Heart right ventricle (tissue), 16 donors: ENCODE measurements at places on chromosomes 6 and 20.
A peak's percentile ranks its signal among the peaks of the same experiment; 100 is the strongest.

DNA sequence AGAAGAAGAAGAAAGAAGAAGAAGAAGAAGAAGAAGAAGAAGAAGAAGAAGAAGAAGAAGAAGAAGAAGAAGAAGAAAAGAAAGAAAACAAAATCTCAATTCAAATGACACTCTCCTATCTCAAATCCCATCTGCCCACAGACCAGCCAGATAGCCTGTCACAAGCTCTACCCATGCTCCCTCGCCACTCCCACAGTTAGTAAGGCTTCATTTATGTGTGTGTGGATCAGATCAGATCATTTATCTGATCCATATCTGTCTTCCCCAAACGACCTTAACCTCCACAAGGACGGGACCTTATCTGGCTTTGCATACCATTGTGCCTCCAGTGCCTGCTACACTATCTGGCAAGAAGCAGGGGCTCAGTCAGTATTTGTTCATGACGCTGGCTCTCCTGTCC lies 81.9 kb upstream of the RREB1 start:
- H3K27ac ChIP-seq: no peak overlapping the region
- no peaks in the 10 kb centered on the region for H3K27me3 ChIP-seq
- H3K36me3 ChIP-seq: no peaks in the 10 kb centered on the region

DNA sequence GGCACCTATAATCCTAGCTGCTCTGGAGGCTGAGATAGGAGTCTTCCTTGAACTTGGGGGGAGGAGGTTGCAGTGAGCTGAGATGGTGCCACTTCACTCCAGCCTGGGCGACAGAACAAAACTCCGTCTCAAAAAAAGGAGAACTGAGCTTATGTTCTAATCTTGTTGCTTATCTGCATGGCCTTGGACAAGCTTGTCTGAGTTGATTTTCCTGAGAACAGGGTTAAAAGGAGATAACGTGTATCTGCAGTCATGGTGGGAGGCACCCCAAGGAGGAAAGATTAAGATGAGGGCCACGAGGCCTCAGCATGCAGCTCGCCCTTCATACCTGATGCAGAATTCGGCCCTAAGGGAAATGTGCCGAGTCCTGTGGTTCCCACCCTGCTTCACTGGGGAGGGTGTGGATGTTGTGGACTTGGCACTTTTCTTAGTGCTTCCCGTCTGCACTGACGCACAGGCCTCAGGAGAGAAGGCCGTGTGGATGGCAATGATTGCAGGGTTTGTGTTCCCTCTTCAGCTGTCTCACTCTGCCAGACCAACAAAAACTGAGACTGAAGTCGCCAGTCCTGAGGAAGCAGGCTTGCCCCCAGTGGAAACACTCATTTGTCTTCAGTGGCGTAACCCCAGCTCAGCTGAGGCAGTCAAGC lies 56.3 kb downstream of the EZR start:
- H3K36me3 ChIP-seq: peaks cover 61% of the 10 kb centered on the region
- no peaks in the 10 kb centered on the region for H3K27me3 ChIP-seq
- no peak overlapping the region for H3K4me3 ChIP-seq
- no peak for DNase-seq

GRCh38 chr6:12208673-12209072 lies 81.5 kb upstream of the EDN1 start:
- no peak overlapping the region for H3K4me3 ChIP-seq
- DNase-seq: no peak
- H3K4me1 ChIP-seq: peaks cover 4% of the 10 kb centered on the region
- H3K27me3 ChIP-seq: no peaks in the 10 kb centered on the region

DNA sequence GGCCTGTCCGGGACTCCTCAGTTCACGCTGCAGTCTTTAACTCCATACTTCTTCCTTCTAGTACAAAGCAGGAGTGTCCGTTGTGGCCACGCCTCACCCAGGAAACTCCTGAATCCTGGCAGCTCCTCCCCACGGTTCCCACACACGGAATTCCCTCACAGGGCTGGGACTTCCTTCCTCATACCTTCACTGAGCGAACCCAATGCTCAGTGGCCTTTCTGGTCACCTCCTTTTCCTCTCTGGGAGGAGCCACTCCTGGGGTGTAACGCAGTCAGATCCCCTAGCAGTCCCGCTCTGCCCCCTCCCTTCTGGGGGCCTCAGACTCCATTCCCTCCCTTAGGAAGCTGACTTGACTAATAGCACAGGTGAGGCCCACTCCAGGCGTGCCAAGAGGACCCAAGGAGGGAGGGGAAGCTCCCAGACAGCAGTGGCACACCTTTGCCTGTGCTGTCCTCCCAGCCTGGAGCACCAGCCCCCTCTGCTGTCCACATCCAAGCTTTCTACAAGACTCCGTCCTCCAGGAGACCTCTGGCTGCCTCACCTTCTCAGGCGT lies at the start of gene SLC52A3:
Gene SLC52A3 (minus strand): TSS at position 75 of the 553 bp plus-strand sequence. CDS start 2,726 bp downstream, outside the sequence.
- H3K36me3 ChIP-seq: peaks cover 16% of the 10 kb centered on the region
- H3K4me3 ChIP-seq: peak within 1 kb of the TSS; percentile 42
- peak within 1 kb of the TSS; percentile 88 for H3K27ac ChIP-seq
- DNase-seq: peak; percentile 76
- peaks cover 10% of the 10 kb centered on the region for H3K4me1 ChIP-seq
- no peaks in the 10 kb centered on the region for H3K27me3 ChIP-seq

DNA sequence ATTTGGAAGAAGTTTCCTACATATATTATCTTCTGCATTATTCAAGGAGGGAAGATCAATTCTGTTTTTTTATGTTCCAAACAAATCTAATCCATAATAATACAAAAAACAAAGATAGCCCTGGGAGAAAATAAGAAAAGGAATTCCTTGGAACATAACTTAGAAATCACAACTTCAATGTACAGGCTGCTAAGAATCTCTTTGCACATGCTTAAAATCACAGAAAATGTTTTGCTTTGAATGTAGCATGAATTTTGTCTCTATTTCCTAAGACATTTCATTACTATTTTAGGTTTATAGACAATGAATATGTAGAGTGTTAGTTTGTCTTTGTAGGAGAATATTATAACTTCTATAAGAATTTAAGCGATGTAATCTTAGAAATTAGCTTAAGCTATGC lies 700.1 kb downstream of the RNF144B start:
- H3K27ac ChIP-seq: no peak overlapping the region
- no peak overlapping the region for H3K4me3 ChIP-seq
- H3K36me3 ChIP-seq: no peaks in the 10 kb centered on the region
- H3K27me3 ChIP-seq: no peaks in the 10 kb centered on the region
- DNase-seq: no peak

GRCh38 chr6:56808871-56809359 lies 146.0 kb upstream of the BEND6 start:
- H3K27me3 ChIP-seq: no peaks in the 10 kb centered on the region
- H3K27ac ChIP-seq: peak overlapping the region; percentile 41
- no peak for DNase-seq
